ENCODE measurements at places on chromosomes 2 and 18. TPM values are rescaled to one million over a fixed set of nuclear protein-coding genes. Genes with fewer than 3 reads are reported as not detected.

DNA sequence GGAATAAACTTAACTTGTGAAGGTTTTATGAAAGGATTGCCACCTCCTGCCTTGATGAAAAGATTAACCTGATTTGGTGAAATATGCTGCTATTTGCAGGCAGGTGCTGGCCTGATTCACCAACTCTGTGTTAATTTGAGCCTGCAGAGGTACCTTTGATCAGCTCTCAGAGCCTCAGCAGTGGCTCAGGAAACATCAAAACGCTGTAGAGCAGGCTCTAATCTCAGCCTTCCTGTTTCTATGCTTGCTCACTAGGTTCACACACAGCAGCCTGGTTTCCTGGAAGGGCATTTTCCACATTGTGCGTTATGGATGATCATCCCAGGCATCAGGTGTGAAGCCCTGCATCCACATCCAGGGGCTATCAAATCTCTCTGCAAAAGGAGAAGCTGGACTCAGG, 16.9 kb downstream of the TGIF1 start:
- no peak for DNase-seq

DNA sequence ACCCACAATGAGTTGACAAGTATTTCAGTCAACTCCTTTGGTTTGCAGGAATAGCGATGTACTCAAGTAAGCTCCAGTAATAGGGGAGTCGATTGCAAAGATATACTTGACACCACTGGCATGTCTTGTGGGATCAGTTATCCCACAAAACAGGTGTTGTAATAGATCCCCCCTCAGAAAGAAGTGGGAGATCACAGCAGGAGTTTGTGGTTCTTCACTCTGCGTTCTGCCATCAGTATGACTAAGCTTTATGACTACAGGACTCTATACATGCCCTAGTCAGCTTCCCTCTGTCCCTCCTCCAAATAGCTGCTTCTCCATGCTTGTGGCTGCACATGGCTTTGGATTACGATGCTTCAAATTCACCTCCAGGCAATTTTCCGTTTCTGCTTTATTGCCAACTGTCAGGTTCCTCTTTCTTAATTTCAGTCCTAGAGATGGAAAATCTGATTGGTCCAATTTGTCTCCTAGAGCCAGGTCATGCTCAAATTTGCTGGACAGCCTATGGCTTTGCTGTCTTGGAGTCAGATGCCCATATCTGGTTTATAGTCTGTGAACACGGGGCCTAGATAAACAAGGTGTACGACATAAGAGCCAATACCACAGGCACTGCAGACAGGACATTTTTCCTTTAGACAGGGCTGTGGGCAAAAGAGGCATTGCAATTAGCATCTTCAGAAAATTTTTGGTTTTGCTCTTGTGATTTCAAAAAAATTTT, 221.7 kb downstream of the PAX3 start:
- no peak for DNase-seq

- DNase-seq: peak; percentile 96
Measured at GRCh38 chr2:102063941-102064678, 72.3 kb downstream of the IL1R2 start.

DNA sequence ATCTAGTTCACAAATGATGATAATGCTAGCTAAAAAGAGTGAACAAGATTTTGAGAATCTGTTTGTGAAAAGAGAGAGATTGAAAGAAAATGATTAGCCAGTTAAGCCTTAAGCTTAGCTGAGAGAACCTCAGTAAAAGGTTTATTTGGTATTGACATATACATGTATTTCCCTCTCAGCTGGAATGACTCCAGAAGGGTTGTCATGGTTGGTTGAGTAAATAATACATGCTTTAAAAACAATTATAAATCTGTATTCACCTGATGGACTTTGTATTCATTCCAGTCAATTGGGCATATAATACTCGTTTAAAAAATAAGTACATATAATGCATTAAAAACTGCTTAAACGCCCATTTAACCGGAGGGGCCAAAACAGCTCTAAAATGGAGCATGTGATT, 181.4 kb downstream of the GRB14 start:
- DNase-seq: no peak

- no peak for DNase-seq
Measured at GRCh38 chr2:207766041-207766551, 3.6 kb downstream of the FZD5 start.

DNA sequence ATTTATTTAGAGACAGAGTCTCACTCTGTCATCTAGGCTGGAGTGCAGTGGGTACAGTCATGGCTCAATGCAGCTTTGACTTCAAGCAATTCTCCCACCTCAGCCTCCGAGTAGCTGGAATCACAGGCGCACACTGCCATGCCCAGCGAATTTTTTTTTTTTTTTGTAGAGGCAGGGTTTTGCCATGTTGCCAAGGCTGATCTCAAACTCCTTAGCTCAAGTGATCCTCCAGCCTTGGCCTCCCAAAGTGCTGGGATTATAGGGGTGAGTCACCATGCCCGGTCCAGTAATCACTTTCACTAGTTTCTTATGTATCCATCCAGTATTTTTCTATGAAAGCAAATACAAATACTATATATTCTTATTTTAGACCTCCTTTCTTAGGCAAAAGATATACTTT, 24.0 kb downstream of the PRKAG3 start:
- no peak for DNase-seq

DNA sequence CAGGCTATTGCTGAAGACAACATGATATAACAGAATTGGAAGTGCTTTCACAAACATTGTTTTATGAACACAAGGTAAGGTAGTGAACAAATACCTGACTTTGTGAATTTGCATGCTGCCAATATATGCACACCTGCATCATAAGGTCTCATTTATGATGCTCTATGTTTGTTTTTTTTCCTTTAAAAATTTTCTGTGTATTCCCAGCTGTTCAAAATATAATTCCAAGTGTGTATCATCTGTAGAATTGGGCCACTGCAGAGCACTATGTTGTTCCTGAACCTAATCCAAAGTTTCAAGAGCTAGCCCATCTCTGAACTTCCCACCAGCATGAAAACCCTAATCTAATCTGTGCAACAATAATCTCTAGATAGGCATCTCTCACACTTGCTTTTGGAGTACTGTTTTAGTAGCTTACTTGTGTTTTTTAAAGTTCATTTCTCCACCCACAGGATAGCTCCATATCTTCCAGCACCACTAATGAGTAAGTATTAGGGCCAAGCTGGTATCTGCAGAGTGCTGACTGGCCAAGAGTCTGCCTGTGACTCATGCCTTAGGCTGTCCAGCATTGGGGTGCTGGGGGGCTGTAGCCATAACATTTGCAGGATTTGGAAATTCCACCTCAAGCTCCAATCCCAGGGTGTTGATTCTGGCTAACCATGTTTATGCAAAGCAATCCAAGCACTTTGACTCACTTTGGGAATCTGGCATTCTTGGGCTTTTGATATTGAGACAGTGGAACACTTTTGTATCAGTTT, 208.2 kb upstream of the REV1 start:
- peak; percentile 25 for DNase-seq

DNA sequence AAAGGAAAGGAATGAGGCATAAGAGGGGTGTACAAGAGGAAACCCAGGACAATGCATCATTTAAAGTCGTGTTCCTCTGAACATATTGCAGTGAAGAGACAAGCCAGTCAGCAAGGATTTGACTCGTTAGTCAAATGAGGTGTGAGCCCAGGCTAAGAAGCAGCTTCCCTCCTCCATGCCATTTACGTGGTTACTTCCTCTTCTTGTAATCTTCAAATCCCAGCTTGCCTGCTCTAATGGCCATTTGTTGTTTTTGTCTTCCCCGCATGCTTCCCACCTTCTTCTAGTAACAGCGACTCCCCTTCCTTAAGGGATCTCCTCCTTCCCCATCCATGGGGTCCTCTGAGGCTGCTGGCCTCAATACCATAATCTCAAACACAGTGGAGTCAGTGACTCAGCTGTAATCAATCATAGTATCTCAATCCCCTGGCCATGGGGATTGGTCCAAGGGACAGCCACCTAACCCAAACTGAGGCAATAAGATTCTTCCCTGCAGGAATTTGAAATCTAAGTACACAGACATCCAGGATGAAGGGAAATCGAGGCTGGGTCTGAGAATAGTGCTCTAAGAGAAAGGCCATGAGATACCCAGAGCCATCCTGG, 37.6 kb downstream of the SLC14A1 start:
- DNase-seq: no peak

DNA sequence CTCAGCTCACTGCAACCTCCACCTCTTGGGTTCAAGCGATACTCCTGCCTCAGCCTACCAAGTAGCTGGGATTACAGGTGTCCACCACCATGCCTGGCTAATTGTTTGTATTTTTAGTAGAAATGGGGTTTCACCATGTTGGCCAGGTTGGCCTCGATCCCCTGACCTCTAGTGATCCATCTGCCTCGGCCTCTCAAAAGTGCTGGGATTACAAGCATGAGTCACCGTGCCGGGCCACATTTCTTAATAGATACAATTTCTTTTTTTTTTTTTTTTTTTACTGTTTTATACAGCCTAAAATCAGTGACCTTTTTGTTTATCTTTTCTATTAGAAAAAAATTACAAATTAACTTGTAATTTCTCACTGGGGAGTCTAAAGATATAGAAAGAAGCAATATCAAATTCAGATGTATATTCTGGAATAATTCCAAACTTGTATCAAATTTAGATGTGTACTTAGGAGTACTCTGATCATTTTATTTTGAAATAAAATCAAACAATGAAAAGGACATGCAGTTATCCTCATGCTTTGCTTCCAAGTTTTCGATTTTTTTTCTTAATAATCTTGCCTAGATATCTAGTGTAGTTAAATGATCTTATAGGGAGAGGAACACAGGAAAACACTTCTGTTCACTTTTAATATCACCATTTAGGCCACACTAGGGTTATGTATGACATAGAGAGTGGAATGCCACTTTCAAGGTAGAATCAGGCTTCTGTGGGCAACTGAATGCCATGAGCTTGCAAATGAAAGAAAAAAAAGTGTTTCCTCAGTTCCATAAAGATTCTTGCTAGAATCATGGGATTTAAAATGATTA, 1089.3 kb downstream of the SUCLG1 start:
- DNase-seq: no peak

DNA sequence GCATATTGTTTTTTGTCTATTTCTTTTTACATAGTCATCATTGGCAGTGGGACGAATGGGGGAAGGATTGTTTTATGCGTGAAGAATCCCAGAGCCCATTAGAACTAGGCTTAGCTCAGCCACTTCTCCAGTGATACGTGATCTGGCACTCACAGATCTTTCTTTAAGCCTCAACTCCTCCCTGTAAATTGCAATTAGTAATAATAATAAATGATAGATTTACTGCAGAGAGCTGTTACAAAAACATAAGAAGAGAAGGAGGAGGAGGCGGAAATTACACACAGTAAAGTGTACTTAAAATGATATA, 629.3 kb downstream of the NRXN1 start:
- no peak for DNase-seq

GRCh38 chr2:163077241-163077640, 238.7 kb upstream of the KCNH7 start:
- DNase-seq: no peak

DNA sequence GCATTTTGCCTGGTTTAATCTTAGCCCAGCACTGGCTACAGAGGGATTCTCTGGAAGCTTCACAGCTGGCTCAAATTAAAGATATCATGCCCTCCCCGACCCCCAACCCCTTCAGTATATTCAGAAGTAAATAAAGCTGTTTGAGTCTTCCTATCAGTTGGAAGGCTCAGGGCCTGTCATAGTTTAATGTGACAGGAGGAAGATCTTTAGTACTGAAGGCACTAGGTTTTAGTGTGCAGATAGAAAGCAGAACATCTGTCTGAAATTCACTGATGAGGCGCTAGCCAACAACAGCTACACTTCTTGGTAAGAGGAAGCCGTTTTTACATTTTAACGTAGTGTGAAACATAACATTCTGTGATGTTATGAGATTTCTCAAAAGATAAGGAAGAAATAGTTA, 969.1 kb upstream of the CDH2 start:
- DNase-seq: no peak

DNA sequence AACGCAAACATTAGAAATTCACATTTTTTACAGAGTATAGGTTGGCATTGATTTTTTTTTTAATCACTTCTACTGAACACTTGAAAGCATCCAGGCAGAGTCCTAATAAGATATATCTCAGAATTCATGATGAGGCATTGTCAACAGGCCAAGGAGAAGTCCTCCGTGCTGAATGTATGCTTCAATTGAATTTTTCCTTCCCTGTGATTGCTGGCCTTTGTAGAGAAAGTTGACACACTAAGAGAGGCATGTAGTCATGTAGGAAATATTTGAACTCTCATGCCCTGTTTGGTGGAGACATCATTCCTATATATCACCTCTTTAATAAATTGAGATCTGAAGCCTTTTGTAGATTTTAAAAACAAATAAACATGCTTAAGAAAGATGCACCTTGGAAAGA, 844.9 kb downstream of the CPS1 start:
- DNase-seq: no peak

- no peak for DNase-seq
Measured at GRCh38 chr2:38719706-38720105, 31.5 kb downstream of the SRSF7 start.

DNA sequence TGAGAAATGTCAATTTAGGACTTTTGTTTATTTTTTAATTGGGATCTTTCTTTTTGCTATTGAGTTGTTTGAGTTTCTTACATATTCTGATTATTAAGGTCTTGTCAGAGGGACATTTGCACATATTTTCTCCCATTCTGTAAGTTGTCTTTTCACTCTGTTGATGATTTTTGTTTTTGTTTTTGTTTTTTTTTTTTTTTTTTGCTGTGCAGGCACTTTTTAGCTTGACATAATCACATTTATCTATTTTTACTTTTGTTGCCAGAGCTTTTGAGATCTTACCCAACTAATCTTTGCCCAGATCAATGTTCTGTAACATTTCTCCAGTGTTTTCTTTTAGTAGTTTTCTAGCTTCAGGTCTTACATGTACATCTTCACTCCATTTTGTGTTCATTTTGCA, 166.6 kb downstream of the EPHA4 start:
- DNase-seq: no peak

GRCh38 chr2:86393521-86394491, 47.4 kb upstream of the KDM3A start:
- no peak for DNase-seq

DNA sequence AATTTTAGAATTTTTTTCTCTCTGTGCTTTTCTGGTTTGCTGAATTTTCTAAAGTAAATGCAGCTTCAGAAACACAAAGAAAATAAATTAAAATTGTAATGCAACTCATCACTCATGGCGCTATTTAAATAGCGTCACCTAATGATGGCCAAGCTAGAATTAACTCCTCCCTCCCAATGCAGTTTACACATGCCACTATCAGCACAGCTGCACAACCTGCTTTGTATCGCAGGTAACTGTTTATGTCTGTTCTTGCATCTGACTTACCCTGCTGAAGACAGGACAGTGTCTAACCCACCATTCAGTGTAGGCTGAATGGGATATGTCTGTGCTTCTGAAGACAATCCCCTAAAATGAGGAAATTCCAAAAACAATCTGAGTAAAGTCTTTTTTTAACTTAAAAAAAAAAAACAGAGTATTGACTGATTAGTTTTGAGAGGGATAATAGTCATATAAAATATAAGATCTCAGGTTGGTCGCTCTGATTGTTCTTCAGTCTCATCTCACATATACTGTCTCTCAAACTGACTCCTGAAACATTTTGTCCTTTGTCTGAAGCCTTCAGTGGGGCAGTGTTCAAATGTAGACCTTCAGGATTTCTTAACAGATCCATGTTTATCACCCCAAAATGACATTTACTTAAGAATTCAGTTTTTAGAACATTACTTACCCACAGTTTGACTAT, 271.4 kb downstream of the ZEB2 start:
- DNase-seq: no peak

- no peak for DNase-seq
Measured at GRCh38 chr2:240705204-240705791, 13.6 kb downstream of the AQP12A start.

- peak; percentile 88 for DNase-seq
Measured at GRCh38 chr18:58314284-58314683, 270.3 kb downstream of the NEDD4L start.

The RGPD4 gene
- not detected for total RNA-seq

The LOXL3 gene
- total RNA-seq: 4.2 TPM

The POTEI gene
- total RNA-seq: not detected

The IGFBP5 gene
- 51.7 TPM for total RNA-seq

The CHRNG gene
- total RNA-seq: not detected

The GKN1 gene
- not detected for total RNA-seq

All from kidney epithelial cell (primary cell).